ENCODE measurements at places on chromosomes 5 and 9.

GRCh38 chr5:108369167-108369566 lies 12.7 kb downstream of the FBXL17 start:
- no peaks in the 10 kb centered on the region for H3K36me3 ChIP-seq
- H3K4me1 ChIP-seq, result no peaks in the 10 kb centered on the region
- no peaks in the 10 kb centered on the region for H3K27me3 ChIP-seq
- H3K4me3 ChIP-seq, result no peak overlapping the region
- no peak overlapping the region for H3K27ac ChIP-seq

GRCh38 chr5:67141644-67142043 lies 55.0 kb downstream of the CD180 start:
- DNase-seq, result no peak
- no peaks in the 10 kb centered on the region for H3K36me3 ChIP-seq
- no peaks in the 10 kb centered on the region for H3K27me3 ChIP-seq
- H3K4me1 ChIP-seq, result no peaks in the 10 kb centered on the region
- H3K4me3 ChIP-seq, result no peak overlapping the region

GRCh38 chr5:64125521-64125920 lies 40.1 kb upstream of the RNF180 start:
- no peak overlapping the region for H3K4me3 ChIP-seq
- no peaks in the 10 kb centered on the region for H3K27me3 ChIP-seq
- no peak for DNase-seq
- H3K36me3 ChIP-seq, result no peaks in the 10 kb centered on the region
- no peaks in the 10 kb centered on the region for H3K4me1 ChIP-seq

- no peak overlapping the region for H3K27ac ChIP-seq
- no peaks in the 10 kb centered on the region for H3K4me1 ChIP-seq
- H3K27me3 ChIP-seq, result no peaks in the 10 kb centered on the region
- DNase-seq, result no peak
- H3K36me3 ChIP-seq, result no peaks in the 10 kb centered on the region
Measured at GRCh38 chr9:18756712-18757125, 276.3 kb downstream of the SAXO1 start.

DNA sequence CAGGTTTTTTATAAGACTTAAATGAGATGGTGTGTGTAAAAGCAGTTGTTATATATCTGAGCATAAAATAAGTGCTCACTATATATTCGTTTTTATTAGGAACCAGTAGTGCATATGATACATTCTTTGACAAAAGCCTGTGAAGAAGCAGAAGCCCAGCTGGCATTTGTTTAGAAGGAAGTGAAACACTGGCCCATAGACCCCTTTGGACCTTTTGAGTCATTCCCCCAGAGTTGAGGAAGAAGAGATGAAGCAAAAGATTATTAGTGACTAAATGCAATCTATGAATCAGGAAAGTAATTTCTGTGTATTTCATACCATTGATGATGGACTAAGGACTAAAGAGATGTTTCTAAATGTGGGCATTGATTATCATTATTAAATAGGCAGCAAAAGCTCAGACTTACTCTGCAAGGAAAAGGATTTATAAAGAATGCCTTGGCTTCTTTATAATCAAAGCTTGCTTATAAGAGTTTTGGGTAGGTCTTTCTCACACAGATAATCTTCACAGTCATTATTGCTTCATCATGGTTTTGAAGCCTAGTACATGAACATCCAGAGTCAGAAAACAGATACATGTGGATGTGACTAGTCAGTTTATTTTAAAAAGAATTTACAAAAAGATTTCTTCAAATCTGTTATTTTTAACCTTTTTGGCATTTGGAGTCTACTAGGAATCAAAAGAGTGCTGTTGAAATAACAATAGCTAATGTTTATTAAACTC lies 16.9 kb upstream of the FER start:
- H3K4me1 ChIP-seq, result no peaks in the 10 kb centered on the region
- DNase-seq, result no peak
- no peak overlapping the region for H3K27ac ChIP-seq

DNA sequence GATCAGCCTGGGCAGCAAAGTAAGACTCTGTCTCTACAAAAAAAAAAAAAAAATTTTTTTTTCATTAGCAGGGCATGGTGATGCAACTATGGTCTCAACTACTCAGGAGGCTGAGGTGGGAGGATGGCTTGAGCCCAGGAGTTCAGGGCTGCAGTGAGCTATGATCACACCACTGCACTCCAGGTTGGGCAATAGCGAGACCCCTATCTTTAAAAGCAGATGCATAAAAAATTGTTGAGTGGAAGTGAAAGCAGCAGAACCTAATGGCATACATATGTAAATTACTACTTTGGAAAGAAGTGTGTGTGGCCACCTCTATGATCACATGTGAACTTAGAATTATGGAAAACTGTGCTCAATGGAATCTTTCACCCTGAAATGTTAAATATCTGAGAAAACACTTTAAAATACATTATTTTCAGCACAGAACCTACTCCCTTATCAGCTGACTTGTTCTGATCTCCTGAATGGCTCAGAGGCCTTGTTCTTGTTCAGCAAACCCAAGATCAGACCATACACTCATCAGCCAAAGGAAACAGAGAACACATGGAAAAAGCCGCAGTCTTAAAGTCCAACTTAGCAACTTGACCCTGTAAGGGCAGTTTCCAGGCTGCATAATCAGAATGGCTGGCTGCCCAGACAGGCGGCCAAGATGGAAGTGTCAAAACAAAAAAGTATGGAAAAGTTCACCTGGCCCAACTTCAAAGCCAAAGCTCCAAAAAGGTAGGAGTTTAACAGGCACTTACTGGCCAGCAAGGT lies 56.5 kb downstream of the SIL1 start:
- no peak overlapping the region for H3K27ac ChIP-seq
- H3K4me1 ChIP-seq, result peaks cover 7% of the 10 kb centered on the region
- H3K4me3 ChIP-seq, result no peak overlapping the region
- no peaks in the 10 kb centered on the region for H3K27me3 ChIP-seq

DNA sequence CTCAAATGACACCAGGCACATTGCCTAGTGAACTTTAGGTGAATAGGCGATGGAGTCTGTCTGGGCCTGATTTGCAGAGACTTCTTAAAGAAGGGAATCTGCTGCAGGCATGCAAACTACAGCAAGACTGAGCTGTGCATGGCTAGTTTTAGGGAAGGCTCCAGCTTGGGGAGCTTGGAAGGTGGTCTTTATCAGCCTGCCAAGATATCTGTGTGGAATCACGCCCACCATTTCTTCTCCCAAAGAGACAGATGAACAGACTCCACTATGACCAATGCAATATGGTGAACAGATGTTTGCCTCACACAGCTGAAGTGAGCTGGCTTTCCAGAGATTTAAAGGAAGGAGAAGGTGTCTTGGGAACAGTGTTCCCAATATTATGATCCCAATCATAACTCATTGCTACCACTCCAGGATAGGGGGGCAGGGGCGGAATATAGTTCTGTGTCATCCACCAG lies 129.0 kb upstream of the HMHB1 start:
- no peaks in the 10 kb centered on the region for H3K4me1 ChIP-seq
- no peaks in the 10 kb centered on the region for H3K27me3 ChIP-seq
- H3K36me3 ChIP-seq, result no peaks in the 10 kb centered on the region
- H3K27ac ChIP-seq, result no peak overlapping the region
- no peak for DNase-seq

All from colonic mucosa (tissue), 4 donors.